KG1 (cell line): ENCODE measurements at places on chromosomes 12 and 14.

- DNase-seq: no peak
Measured at GRCh38 chr14:23126548-23127278, 7.7 kb upstream of the CEBPE start.

GRCh38 chr14:24576182-24576581 lies at the start of gene CTSG:
CTSG (minus strand) TSS chr14:24576250; CDS start chr14:24576223, 27 bp downstream.
- DNase-seq: no peak

- no peak for DNase-seq
Measured at GRCh38 chr12:119245904-119246494, 67.3 kb downstream of the HSPB8 start.

GRCh38 chr12:91380631-91381030 lies 198.0 kb upstream of the DCN start:
- no peak for DNase-seq

- DNase-seq: peak; percentile 46
Measured at GRCh38 chr14:50045039-50045711, 71.2 kb downstream of the VCPKMT start.

- no peak for DNase-seq
Measured at GRCh38 chr12:90020014-90020413, 311.4 kb upstream of the ATP2B1 start.

DNA sequence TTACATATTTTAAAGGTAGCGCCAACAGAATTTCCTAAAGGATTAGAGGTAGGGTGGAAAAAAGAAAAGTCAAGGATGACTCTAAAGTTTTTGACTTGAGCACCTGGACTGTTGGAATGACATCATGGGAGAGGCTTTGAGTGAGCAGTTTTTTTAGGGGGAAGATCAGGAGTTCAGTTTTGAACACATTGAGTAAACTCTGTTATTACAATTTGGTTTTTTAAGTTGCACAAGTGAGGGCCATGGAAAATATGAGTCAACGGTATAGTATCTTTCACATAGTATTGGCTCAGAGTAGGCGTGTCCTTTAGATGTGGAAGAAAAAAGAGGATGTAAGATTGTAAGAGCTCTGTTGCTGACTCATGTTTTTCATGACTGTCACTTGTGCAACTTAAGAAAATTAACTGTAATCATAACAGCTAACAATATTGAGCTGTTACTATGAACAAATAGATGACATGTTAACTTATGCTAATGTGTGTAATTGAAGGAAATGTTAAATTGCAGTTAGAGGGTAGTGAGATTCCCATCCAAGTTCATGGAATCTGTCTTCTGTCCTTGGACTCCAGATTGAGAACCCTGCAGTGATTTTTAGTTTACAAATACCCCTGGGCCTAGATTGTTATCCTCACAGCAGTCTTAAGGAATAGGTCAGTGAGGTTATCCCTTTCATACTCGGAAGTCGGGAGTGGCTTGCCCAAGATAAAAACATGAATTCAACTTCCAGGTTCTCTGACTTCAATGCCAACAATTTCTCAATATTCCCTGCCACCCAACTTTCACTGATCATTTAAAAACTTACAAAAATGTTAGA lies 48.2 kb upstream of the ATP2B1 start:
- DNase-seq: peak; percentile 76

DNA sequence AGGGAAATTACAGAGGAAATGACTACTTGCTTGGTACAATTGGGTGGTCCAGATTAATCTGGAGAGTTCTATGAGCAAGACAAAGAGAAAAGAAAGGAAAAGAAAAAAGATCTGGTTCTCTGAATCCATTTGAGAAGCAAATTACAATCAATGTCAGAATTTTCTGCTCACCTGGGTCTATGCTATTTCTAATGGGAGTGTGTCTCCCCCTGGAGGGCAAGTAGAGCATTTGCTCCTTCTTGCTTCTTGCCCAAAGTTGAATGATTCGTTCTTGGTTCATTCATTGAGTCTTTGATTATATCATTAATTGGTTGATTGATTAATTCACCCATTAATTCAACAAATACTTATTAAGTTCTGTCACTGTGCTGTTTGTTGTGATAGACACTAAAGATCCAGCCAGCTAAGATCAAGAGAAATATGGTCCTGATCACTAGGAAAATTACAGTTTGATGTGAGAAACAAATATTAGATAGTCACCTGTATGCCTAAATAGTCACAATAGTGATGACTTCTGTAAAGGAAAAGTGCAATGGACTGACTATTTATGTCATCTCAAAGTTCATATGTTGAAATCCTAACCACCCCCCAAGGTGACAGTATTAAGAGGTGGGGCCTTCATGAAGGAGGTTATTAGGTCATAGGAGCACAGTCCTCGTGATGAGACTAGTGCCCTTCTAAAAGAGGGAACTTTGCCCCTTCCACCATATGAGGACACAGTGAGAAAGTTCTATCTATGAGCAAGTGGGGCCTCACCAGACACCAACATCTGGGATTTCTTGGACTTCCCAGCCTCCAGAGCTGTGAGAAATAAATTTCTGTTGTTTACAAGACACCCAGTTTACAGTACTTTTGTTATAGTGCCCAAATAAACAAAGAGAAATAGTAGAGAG lies 8.0 kb upstream of the ASB8 start:
- DNase-seq: no peak

- DNase-seq: no peak
Measured at GRCh38 chr14:89330236-89331002, 86.6 kb downstream of the FOXN3 start.

- DNase-seq: no peak
Measured at GRCh38 chr14:93997916-93998870, 1.1 kb downstream of the CCDC197 start.

GRCh38 chr12:70247653-70248199 lies 4.5 kb downstream of the CNOT2 start:
- DNase-seq: no peak

GRCh38 chr12:17215759-17216570 lies 610.0 kb upstream of the LMO3 start:
- DNase-seq: no peak

- no peak for DNase-seq
Measured at GRCh38 chr12:41709463-41710285, 435.0 kb downstream of the GXYLT1 start.

GRCh38 chr14:95341115-95341514 lies 21.4 kb upstream of the CLMN start:
- DNase-seq: no peak

DNA sequence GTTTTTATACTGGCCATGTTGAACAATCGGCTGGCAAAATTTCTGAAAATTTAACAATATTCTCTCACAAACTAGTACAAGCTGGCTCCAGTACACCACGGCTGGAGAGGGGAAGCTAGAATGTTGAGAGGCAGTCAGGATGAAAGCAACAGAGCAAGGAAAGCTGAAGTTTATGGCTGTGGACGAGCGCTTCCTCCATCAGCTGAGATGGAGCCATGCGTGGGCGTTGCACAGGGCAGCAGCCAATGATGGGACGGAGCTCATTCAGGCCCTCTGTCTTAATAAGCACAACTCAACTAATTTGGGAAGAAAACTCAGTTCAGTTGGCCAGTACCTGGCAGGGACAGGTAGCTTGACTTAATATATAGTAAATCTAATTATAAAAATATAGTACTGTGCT lies 14.1 kb upstream of the DCP1B start:
- no peak for DNase-seq

GRCh38 chr14:73591690-73592449 lies at the start of gene ACOT4:
ACOT4 (plus strand) TSS chr14:73591873; CDS start chr14:73591960, 87 bp downstream.
- no peak for DNase-seq

DNA sequence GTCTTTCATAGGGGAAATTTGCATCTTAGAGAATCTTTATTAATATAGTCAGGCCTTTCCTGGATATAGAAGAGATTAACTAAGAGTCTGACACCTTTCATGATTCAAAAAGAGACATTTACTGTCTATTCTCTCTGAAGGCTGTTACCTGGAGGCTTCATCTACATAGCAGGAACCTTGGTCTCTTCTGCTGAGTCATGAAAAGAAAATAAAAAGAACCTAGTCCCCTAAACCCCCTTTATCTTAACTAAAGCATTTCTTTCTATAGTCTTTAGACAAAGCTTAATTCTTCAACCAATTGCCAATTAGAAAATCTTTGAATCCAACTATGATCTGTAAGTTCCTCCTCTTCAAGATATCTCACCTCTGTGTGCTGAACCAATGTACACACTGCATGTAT lies 33.1 kb downstream of the RPS29 start:
- DNase-seq: no peak

DNA sequence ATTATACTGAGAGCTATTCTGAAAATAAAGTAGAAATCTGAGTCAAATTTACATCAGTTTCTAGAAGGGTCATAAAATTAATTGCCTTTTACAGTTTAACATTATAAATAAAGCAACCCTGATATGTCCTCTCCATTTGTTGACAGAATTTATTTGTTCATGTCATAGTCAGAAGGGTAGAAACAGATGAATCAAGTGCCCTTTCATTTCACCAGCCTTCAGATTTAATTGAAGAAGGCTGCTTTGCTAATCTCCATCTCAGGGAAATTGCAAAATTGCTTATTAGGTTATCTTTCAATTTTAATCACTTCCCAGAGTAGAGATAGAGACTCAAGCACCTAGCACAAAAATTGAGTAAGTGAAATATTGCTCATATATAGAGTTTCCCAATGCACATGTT lies 76.8 kb downstream of the ATXN7L3B start:
- no peak for DNase-seq

DNA sequence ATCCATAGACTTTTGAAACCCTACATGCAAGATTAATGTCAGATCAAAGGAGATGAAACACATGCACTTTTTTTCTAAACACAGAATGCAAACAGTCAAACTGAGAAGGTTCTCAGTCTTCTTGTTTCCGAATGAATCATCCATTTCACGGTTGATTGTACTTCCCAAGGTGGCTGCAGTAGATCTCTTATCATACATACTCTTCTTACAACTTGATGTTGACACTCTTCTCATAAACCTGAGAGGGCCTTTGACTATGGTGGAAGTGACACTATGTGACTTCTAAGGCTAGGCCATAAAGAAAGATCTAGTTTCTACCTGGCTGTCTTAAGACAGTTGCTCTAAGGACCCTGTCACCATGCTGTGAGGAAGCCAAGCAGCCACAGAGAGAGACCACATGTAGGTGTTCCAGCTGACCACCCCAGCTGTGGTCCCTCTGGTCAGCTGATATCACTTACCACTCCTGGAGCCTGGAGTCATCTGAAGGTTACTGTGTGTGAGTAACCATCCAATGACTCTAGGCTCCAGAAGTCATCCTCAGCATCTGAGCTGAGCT lies 67.2 kb upstream of the HMGA2 start:
- no peak for DNase-seq

GRCh38 chr12:113994051-113994450 lies 27.9 kb upstream of the RBM19 start:
- no peak for DNase-seq

DNA sequence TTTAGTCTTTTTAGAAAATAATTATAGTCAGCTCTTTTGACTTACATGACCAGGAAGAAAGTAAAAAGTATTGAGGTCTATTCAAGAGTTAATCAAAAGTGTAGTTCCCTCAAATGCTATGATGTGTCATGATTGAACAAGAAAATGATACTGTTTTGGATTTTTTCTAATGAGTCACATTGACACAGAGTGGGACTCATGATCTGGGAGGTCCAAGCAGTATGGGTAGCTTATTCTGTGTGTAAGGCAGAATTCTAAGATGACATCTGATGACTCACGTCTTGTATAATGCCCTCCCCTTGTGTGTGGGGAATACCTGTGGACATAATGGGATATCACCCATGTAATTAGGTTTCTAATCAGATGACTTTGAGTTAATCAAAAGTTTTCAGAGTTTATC lies 178.1 kb upstream of the DDHD1 start:
- no peak for DNase-seq

DNA sequence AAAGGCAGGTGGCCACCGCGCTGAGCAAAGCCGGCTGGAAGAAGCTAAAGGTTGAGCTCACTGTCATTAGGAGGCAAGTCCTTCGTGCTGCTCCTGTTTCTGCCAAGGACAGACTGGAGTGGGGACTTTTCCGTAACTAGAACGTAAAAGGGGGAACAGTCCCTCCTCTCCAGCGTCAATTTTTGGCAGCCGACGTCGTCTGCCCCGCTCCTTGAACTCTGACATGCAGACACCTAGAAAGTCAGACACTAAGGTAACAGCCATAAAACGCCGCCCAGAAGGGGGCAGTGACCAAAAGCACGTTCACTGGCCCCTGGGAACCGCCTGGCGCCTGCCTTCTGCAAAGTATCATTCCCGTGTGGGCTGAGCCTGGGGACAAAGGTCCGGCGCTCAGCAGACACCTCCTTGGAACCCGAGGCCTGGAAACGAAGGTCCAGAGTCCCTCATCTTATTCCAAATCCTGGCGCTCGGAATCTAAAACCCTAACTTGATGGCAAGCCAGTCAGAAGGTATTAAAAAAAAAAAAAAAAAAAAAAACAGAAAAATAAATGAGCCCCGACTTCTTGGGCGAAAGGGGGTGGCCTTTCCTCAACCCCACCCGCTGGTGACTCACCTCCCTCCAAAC lies 1.1 kb upstream of the LRP1 start:
- DNase-seq: no peak
